ENCODE measurements at places on chromosomes 3 and 15. TPM values are rescaled to one million over a fixed set of nuclear protein-coding genes. Genes with fewer than 3 reads are reported as not detected.

GOLGA8G gene
- total RNA-seq = not detected

ASB14 gene
- total RNA-seq = not detected

THSD4 gene
- 0.92 TPM for total RNA-seq

OR5K2 gene
- total RNA-seq = not detected

C3orf20 gene
- total RNA-seq = 0.13 TPM

LSAMP gene
- 6.1 TPM for total RNA-seq

DNA sequence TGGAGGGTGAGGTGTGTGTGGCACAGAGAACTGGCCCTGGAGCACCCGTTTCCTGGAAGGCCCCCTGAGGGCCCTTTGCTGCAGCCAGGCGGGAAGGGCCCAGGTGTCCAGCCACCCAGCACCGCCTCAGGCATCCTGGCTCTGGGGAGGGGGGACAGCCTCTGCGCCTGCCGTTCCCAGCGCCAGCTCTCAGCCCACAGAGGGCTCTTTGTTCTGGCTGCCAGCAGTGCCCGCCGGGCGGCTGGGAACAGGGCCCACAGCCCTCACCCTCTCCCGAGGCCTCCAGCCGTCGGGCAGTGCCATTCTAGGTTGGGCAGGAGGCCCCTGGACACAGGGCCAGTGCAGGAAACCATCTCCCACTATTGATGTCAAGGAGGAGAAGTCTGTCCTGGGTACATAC lies 8.3 kb downstream of the SLC38A3 start:
- peaks cover 6% of the 10 kb centered on the region for H3K27me3 ChIP-seq
- H3K4me1 ChIP-seq = no peaks in the 10 kb centered on the region

GRCh38 chr15:95615436-95615835 lies 715.1 kb upstream of the NR2F2 start:
- no peaks in the 10 kb centered on the region for H3K4me1 ChIP-seq
- no peak overlapping the region for H3K4me3 ChIP-seq

- no peaks in the 10 kb centered on the region for H3K36me3 ChIP-seq
- H3K27me3 ChIP-seq = no peaks in the 10 kb centered on the region
- no peak for DNase-seq
- H3K4me3 ChIP-seq = no peak overlapping the region
- peaks cover 16% of the 10 kb centered on the region for H3K4me1 ChIP-seq
- H3K27ac ChIP-seq = no peak overlapping the region
Measured at GRCh38 chr15:71387810-71388209, 272.5 kb downstream of the THSD4 start.

- H3K27me3 ChIP-seq = no peaks in the 10 kb centered on the region
- no peaks in the 10 kb centered on the region for H3K36me3 ChIP-seq
- no peak overlapping the region for H3K4me3 ChIP-seq
- no peaks in the 10 kb centered on the region for H3K4me1 ChIP-seq
- H3K27ac ChIP-seq = no peak overlapping the region
Measured at GRCh38 chr3:96869316-96869715, 54.9 kb downstream of the EPHA6 start.

- H3K27ac ChIP-seq = no peak overlapping the region
- no peaks in the 10 kb centered on the region for H3K36me3 ChIP-seq
- no peaks in the 10 kb centered on the region for H3K27me3 ChIP-seq
- DNase-seq = no peak
- H3K4me1 ChIP-seq = peaks cover 6% of the 10 kb centered on the region
- H3K4me3 ChIP-seq = no peak overlapping the region
Measured at GRCh38 chr3:121619691-121620090, 26.5 kb downstream of the FBXO40 start.

DNA sequence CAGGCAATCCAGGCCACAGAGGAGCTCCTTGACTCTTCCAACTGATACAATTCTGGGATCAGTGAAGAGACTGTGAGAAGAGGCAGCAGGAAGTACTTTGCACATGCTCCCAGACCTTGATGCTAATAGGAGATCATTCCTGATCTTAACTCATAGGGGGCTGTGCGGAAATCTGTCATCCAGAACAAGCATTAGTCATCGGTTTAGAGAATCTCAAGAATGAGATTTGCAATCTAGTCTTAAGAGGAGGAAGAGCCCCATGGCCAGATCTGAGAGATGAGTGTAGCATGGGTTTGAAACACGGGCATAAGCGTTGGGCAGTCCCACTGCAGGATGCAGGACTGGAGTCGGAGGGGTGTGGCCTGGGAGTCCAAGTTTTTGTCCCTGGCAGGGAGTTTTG lies 1081.1 kb downstream of the NAALADL2 start:
- H3K4me3 ChIP-seq = no peak overlapping the region
- H3K36me3 ChIP-seq = peaks cover 7% of the 10 kb centered on the region
- peaks cover 3% of the 10 kb centered on the region for H3K27me3 ChIP-seq
- no peak overlapping the region for H3K27ac ChIP-seq
- no peak for DNase-seq

- H3K27me3 ChIP-seq = peaks cover 1% of the 10 kb centered on the region
- no peak overlapping the region for H3K4me3 ChIP-seq
- H3K27ac ChIP-seq = no peak overlapping the region
- H3K4me1 ChIP-seq = peaks cover 13% of the 10 kb centered on the region
- no peak for DNase-seq
Measured at GRCh38 chr3:17969985-17970568, 227.6 kb upstream of the TBC1D5 start.

DNA sequence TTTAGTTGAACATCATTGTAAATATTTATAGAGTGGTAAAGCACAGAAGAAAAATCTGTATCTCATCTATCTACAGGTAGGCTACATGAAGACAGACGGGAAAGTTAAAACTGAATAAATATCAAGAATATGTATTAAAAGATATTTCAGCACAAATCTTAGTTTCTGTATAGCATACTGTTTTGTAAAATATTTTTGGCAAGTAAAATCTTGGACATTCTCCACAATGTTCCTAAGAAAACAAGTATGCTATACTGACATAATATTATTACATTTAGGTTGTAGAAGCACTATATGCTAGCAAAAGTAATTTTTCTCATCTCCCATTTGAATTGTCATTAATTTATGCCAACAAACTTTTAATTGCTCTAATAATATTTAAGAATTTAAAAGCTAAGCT lies 326.4 kb upstream of the ARL6 start:
- H3K27me3 ChIP-seq = no peaks in the 10 kb centered on the region
- H3K4me1 ChIP-seq = no peaks in the 10 kb centered on the region
- H3K27ac ChIP-seq = no peak overlapping the region
- no peak for DNase-seq
- no peak overlapping the region for H3K4me3 ChIP-seq

DNA sequence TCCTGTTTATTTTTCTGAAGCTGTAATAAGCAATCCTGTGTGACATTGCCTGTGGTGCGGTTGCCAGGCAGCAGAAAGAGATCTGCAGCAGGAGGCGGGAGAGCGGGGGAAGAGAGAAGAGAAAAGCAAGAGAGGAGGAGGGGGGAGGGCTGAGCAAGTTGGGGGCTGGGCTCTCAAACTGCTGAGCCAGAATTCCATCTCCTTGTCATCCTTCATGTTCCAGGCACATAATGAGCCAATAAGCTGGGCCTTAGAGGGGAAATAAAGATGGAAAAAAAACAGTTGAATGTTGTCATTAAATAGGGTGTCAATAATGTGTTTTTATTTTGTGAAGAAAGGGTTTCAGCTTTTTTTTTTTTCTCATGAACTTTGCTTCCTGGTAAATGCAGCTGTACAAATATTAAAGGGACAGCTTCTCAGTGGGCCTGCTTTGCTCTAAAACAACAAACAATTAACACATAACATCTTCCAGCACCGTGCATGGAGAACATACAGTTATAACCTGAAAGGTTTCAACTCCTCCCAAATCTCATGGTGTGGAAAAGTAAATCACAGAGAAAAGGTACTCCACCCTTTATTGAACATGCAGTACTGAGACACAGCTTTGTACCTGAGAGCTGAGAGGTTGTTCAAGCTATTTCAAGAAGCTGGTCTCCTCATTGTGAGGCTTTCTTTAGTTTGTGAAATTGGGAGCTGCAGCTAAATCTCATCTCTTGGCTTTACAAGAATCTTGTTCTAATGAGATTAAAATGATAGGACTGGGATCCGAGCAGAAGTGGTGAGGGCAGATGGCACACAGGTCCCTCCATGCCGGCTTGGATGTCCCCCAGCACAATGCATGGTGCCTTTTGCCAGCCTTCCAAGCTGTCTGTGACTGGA lies 451.1 kb upstream of the KCNMB2 start:
- peaks cover 6% of the 10 kb centered on the region for H3K27me3 ChIP-seq
- DNase-seq = peak; percentile 60
- H3K4me3 ChIP-seq = no peak overlapping the region
- H3K36me3 ChIP-seq = no peaks in the 10 kb centered on the region
- peaks cover 49% of the 10 kb centered on the region for H3K4me1 ChIP-seq

DNA sequence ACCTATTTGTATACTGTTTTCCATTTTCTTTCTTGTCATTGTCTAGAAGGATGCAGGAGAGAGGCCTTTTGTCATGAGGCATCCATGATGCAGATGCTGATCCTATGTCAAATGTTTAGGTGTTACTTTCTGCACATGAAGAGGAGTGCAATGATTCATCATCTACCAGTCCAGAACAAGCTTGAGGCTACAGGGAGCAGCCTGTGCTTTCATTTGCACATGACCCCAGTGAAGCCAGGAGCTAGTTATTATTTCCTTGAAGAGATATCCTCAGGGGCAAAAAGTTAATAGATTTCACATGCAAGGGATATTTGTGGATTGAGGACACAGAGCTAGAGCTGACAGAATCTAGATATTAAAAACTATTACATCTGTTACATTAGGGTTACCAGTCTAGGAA lies 204.4 kb upstream of the TGFBR2 start:
- DNase-seq = no peak
- no peaks in the 10 kb centered on the region for H3K4me1 ChIP-seq
- H3K27me3 ChIP-seq = no peaks in the 10 kb centered on the region
- no peak overlapping the region for H3K27ac ChIP-seq
- H3K4me3 ChIP-seq = no peak overlapping the region
